T-cell (primary cell): ENCODE measurements at places on chromosomes 6 and 20.

DNA sequence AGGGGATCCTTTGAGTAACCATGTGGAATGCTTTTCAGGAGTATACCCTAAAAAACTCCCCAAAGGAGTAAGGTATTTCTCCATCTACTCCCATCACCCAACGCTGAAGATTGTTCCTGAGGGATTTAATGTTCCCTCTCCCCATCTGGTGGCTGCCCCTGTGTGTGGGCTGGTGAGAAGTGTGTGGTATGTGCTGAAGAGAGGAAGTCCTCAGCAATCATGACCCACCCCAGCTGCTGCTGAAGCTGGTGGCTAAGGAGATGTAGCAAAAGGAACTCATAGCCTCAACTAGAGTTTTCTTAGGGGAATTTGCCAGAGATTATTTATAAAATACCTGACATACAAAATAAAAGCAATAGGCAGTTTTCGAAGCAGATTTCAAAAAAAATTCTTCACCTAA, 114.3 kb upstream of the JAG1 start:
- DNase-seq: no peak

- DNase-seq: no peak
Measured at GRCh38 chr20:4383961-4384360, 337.7 kb upstream of the PRND start.

DNA sequence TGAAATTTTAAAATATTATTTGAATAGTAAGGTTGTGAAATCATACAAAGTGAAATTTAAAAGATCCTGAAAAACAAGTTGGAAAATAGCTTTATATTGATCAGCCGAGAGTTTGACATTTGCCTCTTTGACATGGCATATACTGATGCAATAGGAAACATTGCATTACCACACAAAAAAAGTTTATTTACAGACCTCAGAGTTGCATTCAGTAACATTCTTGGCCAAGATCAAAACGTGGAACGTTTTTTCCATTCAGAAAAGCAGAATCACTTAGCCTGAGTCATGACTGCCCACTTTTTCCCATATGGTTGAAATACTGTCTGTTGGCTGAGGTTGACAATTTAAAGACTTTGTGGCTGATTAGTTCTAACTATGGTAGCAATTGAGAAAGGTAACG, 55.1 kb upstream of the BACH2 start:
- no peak for DNase-seq

DNA sequence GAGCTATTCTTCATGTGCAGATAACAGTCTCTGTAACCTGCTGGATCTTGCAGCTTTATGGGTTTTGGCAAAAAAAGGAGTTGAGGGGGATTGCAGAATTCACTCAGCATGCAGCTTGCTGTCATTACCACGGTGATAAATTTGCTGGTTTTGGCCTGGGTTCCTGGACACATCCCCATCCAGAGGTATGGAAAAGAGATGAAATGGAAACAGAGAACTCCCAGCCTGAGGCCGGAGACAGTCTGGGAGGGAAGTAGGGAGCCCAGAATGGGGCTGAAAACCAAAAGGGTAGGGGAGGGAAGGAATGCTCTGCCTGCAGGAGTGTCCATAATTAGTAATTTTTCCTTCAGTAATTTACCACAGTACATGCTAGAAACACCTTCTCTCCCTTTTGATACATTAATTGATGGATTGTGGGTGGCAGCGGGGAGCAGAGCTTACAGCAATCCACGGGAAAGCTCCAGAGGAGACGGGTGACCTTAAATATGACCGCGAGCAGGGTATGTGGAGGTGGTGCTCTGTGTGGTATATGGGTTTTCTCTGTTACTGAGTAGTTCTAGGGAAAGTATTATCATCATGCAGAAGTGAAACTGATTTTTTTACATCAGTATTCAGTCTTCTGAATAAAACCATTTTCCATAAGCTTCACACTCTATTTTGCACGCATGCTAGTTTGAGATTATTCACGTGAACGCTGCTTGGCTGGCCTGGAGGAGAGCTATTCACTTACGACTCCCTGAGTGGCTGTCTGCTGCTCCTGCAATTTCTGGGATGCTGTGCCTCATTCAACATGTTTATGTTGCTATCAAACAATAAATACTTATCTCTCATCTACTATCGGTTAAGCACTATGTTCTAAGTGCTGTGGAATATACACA, 66.3 kb upstream of the KCNK16 start:
- DNase-seq: no peak

DNA sequence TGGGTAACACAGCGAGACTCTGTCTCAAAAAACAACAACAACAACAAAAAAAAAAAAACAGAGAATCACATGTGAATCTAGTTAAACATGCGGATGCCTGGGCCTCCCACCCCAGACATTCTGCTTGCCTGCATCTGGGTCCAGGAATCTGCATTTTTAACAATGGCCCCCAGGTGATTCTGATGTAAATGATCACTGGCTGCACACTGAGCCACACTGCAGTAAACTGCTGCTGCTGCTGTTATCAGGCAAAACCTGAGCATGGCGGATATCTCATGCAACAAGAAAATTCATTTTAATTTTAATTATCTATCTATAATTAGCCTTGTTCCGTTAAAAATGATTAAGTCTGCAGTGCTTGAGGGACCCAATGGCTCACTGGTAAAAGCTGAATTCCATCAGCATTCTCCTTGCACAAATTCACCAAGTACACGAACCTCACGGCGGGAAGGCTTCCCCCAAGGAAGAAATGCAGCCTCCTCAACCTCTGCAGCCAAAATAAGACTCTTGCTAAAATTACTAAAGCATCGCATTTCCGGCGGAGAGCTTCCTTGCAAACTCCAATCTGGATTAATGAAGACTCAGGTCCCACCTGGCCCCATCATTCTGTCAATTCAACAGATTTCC, 81.6 kb upstream of the SNX9 start:
- DNase-seq: no peak

- no peak for DNase-seq
Measured at GRCh38 chr6:148868901-148869300, 122.1 kb downstream of the UST start.

GRCh38 chr6:84222426-84222825, 5.0 kb downstream of the CEP162 start:
- no peak for DNase-seq

DNA sequence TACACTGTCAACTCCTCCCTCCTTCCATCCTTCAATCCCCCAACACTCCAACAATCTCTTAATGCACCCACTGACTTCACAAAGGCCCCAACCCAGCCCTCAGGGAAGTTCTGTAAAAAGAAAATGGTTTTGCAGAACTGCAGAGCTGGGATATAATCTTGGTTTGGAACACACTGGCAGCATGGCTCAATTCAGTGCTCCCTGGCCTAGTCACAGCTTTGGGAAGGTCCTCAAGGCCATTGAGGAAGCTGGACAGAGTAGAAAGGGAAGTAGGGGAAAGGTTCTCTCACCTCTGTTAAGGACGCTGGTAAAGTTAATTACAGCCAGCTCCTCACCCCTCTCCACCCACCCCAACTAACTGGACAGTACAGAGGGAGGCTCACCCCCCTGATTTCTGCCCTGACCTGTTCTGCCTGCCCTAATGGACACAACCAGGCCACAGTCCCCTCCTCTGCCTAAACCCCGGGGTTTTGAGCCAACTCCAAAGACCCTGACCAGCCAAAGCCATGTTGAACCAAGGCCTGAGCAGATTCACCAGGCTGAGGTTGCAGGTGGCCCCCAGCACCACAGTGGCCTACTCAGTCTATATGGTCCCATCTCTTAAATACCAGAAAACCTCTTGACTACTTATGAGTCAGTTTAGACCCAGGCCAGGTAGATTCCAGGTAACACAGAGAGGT, 49.2 kb downstream of the MAFB start:
- no peak for DNase-seq

DNA sequence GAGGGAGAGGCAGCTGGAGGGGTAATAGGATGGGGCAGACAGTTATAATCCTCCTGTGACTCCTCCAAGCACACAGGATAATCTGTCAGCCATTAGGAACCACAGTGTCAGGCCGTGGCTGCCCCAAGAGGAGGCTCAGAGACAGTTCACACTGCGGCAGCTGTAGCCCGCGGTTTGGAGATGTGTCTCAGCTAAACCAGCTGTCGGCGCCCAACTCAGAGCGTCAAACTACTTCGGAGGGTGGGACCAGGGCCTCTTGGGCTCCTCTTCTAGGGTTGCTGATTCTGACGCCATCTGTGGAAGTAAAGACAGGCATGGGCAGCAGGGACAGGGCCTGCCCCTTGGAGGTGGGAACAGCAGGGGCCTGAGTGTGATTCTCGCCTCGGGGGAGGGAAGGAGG, 309.8 kb downstream of the CDC5L start:
- DNase-seq: no peak

DNA sequence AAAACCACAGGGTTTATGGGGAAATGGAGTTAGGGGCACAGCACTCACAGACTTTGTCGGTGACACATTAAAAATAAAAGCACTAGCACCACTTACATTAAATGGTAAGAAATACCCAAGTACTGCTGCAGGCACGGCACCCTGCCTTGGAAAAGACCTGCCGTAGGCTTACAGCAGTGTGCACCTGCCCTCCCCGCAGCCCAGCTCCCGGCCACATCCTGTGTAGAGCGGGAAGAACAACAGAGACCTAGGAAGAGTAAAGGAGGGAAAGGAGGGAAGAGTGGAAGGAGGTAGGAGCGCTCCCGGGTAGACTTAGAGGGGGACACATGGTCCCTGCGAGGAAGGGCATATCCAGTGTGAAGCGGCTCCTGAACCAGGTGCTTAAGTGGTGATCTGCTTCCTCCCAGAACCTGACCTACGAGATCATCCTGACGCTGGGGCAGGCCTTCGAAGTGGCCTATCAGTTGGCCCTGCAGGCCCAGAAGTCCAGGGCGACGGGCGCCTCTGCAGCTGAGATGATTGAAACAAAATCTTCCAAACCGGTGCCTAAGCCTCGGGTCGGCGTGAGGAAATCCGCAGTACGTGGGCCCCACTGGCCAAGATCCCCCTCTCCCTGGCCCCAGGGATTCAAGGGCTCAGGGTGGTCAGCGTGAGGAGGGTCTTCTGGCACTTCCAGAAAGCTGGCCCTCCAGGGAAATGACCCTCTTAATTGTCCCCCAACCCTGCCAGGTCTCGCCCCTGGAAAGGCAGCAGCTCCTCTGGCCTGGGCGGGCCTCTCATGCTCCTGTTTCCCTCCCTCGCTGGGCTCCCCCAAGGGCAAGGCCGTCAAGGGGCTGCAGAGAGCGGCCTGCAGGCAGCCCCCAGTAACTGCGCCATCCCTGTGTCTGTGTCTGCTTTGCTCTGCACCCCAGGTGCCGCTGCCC, 55.5 kb downstream of the TCP11 start:
- no peak for DNase-seq

- no peak for DNase-seq
Measured at GRCh38 chr6:113732384-113732966, 124.7 kb upstream of the MARCKS start.

GRCh38 chr6:102623201-102623600, 1229.7 kb downstream of the GRIK2 start:
- DNase-seq: no peak

- DNase-seq: no peak
Measured at GRCh38 chr6:6058054-6058444, 51.3 kb upstream of the NRN1 start.
